Stromal cell of bone marrow (primary cell): ENCODE measurements at places on chromosomes 11 and 22.

GRCh38 chr22:38455530-38456271 is 702 bp upstream of the KCNJ4 start:
- no peak for DNase-seq

DNA sequence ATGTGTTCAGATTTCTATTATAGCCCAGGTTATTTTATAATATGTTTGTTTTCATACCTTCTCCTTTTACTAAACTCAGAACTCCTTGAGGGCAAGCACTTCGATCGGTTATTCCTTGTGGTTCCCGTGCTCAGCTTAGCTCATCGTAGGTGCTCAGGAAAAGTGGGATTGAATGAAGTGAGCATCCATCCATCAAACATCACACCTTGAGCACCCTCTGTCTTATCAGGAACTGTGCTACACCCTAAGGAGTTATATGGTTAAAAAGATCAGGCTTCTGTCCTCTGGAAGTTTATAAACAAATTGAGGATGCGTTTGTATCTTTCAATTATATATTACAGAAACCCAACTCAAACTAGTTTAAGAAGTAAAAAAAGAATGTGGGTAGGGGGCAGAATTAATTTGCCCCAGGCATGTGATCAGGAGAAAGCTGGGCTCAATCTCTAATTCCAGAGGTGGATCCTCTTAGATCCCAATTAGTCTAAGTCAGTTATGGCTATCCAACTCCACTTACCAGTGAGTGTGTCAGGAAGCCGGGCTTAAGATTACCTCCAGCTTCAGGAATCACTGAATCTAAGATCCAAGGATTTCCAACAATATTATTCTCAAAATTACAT is 59.9 kb upstream of the RRAS2 start:
- no peak for DNase-seq

DNA sequence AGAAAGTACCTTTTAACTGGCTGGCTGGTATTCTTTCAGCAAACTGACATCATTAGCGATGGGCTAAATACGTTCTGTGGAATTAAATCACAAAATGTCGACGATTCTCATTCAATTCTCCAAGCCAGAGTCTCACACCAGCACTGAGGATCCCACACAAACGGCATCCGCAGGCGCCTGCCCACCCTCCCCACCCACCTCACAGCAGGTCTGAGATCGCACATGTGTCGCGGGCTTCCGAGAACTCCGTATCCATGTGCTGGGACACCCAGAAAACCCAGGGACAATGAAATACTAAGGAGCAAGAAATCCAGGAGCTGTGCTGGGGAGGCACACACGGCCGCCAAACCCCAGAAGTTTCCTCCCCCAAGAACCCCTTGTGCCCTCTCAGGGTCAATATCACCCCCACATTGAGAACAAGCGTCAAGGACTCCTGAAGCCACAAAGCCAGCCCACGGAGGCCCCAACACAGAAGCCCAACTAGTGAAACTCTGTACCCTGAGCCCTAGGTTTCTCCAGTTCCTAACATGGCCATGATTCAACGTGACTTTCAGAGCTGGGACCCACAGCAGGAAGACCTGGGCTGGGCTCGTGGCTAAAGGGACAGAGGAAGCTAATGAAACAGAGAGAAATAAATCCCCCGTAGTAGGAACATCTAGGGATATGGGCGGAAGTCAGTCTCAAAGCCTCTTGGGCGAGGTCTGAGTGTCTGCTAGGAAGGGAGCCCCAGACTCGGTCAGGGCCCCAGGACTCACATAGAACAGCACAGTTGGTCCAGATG is 8.0 kb downstream of the TOLLIP start:
- no peak for DNase-seq

- DNase-seq = no peak
Observed at GRCh38 chr11:62755086-62755615, 1.2 kb upstream of the ZBTB3 start.

- no peak for DNase-seq
Observed at GRCh38 chr11:2701230-2701629, 1.4 kb upstream of the KCNQ1OT1 start.

GRCh38 chr11:20277014-20277413 is 86.5 kb upstream of the HTATIP2 start:
- DNase-seq = no peak

DNA sequence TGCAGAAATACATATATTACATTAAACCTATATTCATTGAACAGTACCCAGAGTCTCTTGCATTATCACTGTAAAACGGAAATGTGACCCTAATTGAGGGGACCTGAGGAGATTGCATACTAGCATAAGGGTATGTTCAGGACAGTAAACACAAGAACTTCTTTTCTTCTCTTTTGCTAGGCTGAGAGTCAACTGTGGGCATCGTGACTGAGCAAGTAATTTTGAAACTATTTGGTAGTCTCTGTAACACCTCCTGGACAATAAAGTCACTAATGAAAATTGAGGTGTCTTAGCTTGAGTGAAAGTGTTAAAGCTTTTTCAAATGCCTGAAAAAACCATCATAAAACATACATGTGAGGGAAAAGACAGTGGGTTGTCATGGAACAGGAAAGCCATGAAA is 90.9 kb downstream of the PDHX start:
- DNase-seq = no peak

DNA sequence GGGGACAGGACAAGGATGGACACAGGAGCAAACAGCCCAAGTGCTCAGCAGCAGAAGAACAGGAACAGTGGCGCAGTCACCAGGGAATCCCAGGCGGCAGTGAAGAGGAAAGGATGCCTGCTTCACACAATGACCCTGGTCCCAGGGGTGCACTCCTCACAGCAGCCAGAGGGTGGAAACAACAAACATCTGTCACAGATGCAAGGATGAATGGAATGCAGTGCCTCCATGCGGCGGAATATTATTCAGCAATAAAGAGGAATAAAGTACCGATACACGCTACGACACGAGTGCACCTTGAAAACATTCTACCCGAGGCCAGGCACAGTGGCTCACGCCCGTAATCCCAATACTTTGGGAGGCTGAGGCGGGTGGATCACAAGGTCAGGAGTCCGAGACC is 12.7 kb downstream of the CSNK1E start:
- DNase-seq = no peak

DNA sequence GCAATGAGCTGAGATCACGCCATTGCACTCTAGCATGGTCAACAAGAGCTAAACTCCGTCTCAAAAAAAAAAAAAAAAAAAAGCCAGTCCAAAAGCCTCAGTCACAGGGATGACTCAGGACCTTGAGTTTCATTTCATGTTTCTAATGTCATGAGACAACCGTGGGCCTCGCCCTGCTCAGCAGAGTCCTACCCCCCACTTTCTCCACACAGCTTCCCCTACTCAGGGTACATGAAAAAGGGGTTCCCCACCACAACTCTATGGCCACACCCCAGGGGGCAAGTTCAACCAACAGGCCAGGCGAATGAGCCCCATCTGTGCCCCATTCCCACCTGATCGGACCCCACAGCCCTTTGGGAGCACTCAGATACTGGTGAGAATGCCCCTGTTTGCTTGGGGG is 24.3 kb upstream of the ADA2 start:
- DNase-seq = peak; percentile 19
